ENCODE measurements at places on chromosomes 2 and 18. TPM values are rescaled to one million over a fixed set of nuclear protein-coding genes. Genes with fewer than 3 reads are reported as not detected.

The CD226 gene
- 88.2 TPM for total RNA-seq

The ALPI gene
- total RNA-seq: not detected

The RBKS gene
- 0.86 TPM for total RNA-seq

The SLC35F6 gene
- 18.5 TPM for total RNA-seq

The DSEL gene
- 0.02 TPM for total RNA-seq

The METTL8 gene
- 21.0 TPM for total RNA-seq

The TUBA3E gene
- total RNA-seq: not detected

The RAD51AP2 gene
- not detected for total RNA-seq

The WNT10A gene
- total RNA-seq: 0.16 TPM

The SETBP1 gene
- total RNA-seq: 4.4 TPM

The MZT2B gene
- 381 TPM for total RNA-seq

The STPG4 gene
- 0.50 TPM for total RNA-seq

The CSRNP3 gene
- total RNA-seq: not detected

The DHRS9 gene
- not detected for total RNA-seq

The FBXO48 gene
- 1.9 TPM for total RNA-seq

The NXPH2 gene
- total RNA-seq: not detected

The COL4A4 gene
- total RNA-seq: 0.07 TPM

The CRYGA gene
- not detected for total RNA-seq

The CRYBA2 gene
- total RNA-seq: not detected

The CYBRD1 gene
- 2.7 TPM for total RNA-seq

The NCOA1 gene
- total RNA-seq: 22.8 TPM

The AQP12A gene
- total RNA-seq: not detected

The KCNK3 gene
- total RNA-seq: not detected

The SDC1 gene
- 0.14 TPM for total RNA-seq

The IL1RL2 gene
- total RNA-seq: not detected

The SRD5A2 gene
- total RNA-seq: 0.05 TPM

The PPIL3 gene
- total RNA-seq: 48.6 TPM

The IL37 gene
- not detected for total RNA-seq

The CCDC141 gene
- 14.5 TPM for total RNA-seq

The SGPP2 gene
- total RNA-seq: 0.70 TPM

The PLEKHH2 gene
- 2.3 TPM for total RNA-seq

The BOK gene
- not detected for total RNA-seq

The OTX1 gene
- not detected for total RNA-seq

The NYAP2 gene
- not detected for total RNA-seq

The POTEC gene
- total RNA-seq: not detected

The CYP20A1 gene
- 25.1 TPM for total RNA-seq

The SNED1 gene
- total RNA-seq: 29.8 TPM

The NTSR2 gene
- total RNA-seq: not detected

The ACOXL gene
- 2.8 TPM for total RNA-seq

The KIAA2012 gene
- total RNA-seq: not detected

The KCNE4 gene
- not detected for total RNA-seq

The TRABD2A gene
- 64.9 TPM for total RNA-seq

The IL1A gene
- 0.73 TPM for total RNA-seq

The MYO7B gene
- total RNA-seq: 1.7 TPM

The CCNYL1 gene
- total RNA-seq: 7.4 TPM
